ENCODE measurements at places on chromosomes 1 and 21.

DNA sequence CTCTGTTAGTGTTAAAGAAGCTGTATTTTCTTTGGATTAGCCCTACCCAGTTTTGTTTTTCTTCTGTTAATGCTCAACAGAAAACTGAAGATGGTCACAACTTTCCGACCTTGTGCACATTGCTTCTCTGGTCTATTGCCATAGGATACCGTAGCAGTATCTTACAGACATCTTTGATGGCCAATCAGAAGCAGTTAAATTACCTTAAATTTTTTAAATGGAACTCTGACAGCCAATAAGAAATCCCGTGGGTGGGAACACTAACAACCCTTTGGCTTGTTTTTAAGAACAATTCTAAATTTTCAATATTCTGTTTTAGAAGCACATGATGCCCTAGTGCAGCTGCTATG is 17.2 kb downstream of the NFYC start:
- no peak for DNase-seq

DNA sequence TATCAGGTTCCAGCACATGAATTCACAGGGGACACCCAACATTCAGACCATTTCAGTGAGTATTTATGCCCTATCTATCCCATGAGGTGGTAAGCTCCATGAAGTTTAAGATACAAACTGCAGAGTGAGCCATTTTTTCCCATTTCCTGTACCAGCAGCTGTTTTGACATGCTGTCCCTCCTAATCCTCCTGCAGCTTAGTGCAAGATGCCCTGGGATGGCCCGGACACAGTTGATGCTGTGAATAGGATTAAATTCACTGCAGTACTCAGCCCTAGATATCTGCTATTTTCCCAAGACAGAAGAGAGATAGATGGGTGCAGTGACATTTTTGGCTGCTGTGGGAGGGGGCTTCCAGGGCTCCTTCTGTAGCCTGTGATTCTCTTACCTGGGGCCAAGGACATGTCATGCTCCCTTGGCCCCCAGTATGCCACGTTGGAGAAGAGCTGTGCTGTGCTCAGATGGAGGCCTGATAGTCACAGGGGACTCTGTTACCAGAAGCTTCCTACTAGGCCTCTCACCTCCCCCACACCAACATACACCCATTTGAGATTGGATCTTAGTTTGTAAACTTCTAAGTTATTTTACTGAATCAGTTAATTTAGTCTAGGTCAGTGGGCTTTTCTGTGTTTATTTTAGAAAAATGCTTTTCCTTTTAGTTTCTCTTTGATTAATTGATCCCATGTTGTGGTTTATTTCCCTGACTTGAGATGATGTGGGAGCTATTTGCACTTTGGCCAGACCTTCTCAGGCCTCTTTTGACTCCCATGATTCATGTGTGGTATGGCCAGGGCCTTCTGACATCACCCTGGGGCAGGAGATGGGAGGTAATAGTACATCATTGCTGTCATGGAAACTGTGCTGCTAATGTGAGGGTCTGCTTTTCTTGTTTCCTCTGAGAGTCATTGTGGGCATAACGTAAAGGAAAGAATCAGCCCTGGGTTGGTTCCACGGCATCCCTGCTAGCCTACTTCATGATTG is 92.6 kb downstream of the ST3GAL3 start:
- no peak for DNase-seq

DNA sequence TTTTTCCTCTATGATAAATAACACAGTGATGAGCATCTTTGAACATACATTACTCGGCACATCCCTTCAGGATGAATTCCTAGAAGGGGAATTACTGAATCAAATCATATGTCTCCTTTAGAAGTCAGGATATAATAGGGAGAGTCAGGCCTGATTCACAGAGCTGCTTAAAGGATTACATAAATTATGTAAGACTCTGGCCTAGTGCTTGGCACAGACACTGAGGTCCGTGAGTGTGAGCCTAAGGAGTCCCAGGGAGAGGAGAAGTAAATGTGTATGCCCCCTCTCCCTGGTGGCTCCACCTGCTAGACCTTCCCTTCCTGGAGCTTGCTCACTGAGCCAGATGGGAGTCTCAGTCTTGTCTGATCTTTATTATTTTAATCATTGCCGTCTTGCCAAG is 8.6 kb upstream of the FOXE3 start:
- DNase-seq = no peak

DNA sequence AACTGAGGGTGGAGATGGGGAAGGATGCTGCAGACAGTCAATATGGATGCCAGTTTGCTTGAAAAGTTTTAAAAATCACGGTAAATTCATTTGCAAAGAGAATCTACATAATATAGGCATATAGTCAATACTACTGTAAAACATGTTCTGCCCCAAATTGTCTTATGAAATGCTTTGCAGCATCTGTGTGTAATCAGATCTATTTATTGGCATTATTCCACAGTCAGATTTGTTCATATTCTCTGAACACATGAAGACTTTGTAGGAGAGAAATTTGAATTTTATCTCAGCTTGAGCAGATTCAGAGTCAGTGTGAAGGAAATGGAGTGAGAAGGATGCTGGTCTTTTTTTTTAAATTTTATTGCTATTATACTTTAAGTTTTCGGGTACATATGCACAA is 88.5 kb downstream of the PLPPR4 start:
- DNase-seq = no peak

GRCh38 chr1:108010581-108010980 is 45.6 kb upstream of the VAV3 start:
- no peak for DNase-seq

DNA sequence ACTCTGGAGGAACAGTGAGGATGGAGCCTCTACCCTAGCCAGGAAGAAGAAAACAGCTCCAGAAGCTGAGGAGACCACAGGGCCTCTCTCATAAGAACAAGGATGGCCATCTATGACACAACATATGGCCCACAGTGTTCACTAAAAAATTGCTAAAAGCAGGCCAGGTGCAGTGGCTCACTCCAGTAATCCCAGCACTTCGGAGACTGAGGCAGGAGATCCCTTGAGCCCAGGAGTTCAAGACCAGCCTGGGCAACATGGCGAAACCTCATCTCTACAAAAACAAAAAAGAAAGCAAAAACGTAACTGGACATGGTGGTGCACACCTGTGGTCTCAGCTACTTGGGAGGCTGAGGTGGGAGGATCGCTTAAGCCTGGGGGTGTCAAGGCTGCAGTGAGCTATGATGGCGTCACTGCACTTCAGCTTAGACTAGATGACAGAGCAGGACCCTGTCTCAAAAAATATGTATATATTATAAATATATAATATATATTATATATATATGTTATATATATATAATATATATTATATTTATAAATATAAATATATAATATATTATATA is 103.1 kb downstream of the TOMM20 start:
- no peak for DNase-seq

DNA sequence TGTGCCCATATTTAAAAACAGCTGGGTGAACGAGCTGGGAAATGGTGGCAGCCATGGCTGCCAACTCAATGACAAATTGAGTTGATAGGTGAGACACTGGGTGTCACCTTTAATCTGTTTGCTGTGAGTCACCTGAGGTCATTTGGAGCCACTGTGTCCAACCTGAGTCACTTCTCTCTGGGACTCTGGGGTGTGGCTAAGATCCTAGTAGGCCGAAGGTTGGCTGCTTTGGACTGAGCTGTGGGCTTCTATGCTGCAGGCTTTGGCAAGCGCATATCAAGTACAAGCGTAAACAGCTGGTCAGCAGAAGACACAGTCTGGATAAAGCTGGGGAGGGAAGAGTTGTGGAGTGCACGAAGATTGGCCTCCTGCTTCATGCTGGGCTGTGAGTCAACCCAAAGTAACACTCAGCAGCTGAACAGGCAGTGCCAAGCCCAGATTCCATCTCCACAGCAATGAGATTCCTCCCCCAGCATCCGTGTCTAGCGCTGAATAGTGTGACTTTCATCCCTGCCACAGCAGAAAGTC is 24.0 kb downstream of the TEX35 start:
- peak; percentile 80 for DNase-seq
